ENCODE measurements at places on chromosomes 4 and X.

- DNase-seq = no peak
These were observed 20.4 kb upstream of the MAPK10 start for GRCh38 chr4:86380181-86380724.

GRCh38 chr4:115596265-115597001, 483.0 kb upstream of the NDST4 start:
- no peak for DNase-seq

DNA sequence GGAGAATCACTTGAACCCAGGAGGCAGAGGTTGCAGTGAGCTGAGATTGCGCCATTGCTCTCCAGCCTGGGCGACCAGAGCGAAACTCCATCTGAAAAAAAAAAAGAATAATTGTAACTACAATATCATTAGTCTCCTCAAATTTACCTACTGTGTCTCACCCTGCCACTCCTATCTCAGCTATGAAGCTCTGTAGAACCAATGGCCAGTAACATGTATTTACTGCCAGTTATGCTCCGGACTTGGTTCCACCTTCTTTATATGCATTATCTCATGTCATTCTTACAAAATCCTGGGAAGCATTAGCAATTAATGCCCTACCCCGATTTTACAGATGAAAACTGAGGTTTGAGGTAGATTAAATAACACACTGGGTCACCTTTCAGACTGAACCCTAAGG, 7.0 kb upstream of the FAT1 start:
- DNase-seq = no peak

DNA sequence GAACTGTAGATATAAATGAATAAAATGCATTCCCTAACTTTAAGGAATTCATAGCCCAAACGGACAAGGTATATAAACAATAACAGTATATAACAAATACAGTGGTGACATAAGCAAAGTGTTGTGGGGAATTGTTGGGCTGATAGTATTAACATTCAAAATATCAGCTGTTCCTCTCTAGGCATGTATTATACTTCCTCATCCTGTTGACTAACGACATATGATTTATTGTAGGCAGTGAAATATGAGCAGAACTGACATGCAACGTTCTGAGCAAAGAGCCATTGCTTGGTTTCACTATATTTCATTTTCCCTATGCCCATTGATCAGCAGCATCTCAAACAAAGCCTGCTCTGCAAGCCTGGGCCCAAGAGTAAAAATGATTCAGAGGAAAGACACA, 143.9 kb downstream of the PTCHD1 start:
- no peak for DNase-seq

- DNase-seq = no peak
These were observed 29.6 kb downstream of the MCUB start for GRCh38 chr4:109589605-109590004.

DNA sequence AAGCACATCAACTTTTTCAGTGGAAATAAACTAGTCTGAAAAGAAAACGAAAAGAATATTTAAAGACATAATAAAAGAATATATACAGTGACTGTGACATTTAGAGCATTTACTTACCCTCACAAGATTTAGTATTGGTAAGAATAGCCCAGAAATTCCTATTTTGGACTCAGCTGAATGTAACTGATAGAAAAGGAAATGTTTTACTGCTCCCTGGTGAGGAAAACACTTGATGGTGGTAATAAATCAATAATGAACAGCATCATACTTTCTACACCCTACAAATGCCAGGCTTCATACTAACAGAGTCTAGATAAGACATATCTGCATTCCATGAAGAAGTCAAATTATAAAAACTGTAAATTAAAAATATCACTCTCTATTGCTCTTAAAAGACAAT, 753.5 kb upstream of the PCDH10 start:
- no peak for DNase-seq

- no peak for DNase-seq
These were observed 1193.7 kb downstream of the RPA4 start for GRCh38 chrX:98077440-98077839.

GRCh38 chr4:155433636-155434360, 57.0 kb upstream of the MAP9 start:
- no peak for DNase-seq

DNA sequence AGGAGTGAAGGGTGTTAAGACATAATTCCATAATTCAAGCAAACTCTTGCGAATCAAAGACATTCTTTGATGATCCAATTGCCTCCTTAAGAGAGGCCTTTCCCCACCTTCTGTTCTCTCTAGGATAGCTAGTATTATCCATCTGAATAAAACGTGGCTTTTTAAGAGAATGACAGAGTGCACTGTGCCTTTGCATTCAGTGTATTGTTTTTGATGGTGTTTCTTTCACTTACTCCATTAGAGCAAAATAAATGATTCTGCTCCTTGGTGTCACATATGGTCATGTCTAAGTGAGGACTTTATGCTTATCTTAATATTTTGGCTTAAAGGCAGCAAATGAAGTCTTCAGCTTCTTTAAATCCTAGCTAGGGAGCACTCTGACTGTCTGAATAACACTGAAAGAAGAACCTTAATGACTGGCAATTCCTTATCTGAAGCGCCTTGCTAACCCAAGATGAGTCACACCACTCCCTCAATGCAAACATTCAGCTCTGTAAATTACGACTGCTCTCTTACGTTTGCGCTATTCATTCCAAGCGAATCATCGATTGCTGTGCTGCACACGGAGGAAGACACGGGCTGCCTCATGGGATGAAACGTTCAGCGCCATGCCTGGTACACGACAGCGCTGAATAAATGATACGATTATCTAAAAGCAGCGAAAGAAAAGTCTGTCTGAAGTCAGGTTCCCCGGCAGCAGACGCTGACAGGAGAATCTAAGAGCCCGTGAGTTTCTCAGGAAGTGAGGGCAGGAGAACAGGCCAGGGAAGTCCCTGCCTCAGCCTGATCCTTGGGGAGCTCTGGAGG, 35.1 kb upstream of the GEMIN8 start:
- no peak for DNase-seq

DNA sequence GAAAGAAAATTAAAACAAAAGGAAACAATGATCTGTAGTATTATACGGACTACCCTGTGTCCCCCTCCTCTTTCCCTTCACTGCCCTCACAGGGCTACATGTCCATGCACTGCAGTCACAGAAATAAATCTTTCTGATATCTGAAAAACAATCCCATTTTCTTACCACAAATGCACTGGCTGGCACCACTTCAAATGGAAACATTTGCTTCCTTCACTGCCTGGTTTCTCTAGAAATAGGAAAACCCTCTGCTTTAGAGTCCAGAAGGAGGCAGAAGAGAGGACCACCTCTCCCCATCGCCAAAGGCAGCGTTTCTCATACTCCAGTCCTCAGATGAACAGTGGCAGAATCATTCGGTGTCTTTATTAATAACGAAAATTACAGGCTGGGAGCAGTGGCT, 98.2 kb downstream of the GRIA3 start:
- no peak for DNase-seq

GRCh38 chrX:68822641-68823410, 6.0 kb upstream of the EFNB1 start:
- DNase-seq = no peak

DNA sequence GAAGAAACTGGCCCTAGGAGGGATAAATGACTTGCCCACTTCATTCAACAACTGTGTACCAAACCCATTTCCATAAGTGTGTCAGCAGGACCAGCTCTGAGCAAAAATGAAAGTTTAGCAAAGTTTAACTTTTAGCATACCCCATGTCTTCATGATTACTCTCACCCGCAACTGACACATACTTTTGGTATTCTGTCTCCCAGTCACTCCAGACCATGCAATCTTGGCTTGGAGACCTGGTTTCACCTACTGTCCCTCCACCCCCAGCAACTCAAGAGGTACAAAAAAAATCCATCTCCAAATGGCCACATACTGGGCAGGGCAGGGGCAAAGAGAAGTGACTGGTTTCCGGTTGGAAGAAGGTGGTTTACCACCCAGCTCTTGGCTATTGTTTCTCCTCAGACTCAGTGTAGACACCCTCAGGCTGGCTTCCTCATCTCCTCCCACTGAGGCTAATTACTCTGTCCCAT, 79.8 kb downstream of the RLIM start:
- no peak for DNase-seq

- DNase-seq = no peak
These were observed 15.9 kb downstream of the FGFRL1 start for GRCh38 chr4:1027219-1027914.

- DNase-seq = no peak
These were observed 13.0 kb upstream of the SLC10A4 start for GRCh38 chr4:48470137-48470536.

- DNase-seq = no peak
These were observed 117.8 kb downstream of the UCHL1 start for GRCh38 chr4:41374490-41374889.

- DNase-seq = no peak
These were observed 8.4 kb upstream of the NUP54 start for GRCh38 chr4:76156635-76157034.

DNA sequence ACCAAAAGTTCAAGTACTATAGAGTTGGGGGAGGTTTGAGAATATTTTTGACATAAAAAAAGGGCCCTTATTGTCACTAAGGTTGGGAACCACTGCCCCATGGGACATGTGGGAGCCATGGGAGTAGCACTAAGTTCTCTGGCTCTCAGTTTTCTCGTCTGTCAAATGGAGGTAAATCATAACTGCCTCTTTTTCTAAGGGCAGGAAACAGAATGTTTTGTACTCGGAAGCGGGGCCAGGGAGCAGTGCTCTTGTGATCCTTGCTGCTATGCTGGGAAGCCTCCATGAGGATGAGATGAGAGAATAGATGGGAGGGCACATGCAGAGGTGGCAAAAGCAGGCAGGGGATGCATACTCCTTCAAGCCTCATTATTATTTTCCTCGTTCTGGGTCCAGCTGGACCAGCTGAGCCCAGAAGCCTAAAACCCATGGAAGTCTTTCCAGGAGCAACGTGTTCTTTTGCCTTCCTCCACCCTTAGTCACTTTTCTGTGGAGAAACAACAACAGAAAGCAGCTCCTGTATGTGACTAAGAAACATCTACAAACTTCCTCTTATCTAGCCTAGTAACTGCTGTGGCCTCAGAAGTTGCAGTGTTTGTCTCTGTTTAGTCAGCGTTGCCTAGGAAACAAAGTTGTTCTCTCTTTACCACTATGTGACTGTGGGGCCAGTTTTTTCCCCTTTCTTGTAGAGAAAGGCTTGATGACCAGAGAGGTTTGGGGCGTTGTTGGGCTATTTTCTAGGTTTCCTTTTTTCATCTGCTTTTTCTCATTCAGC, 64.8 kb downstream of the TSC22D3 start:
- no peak for DNase-seq

DNA sequence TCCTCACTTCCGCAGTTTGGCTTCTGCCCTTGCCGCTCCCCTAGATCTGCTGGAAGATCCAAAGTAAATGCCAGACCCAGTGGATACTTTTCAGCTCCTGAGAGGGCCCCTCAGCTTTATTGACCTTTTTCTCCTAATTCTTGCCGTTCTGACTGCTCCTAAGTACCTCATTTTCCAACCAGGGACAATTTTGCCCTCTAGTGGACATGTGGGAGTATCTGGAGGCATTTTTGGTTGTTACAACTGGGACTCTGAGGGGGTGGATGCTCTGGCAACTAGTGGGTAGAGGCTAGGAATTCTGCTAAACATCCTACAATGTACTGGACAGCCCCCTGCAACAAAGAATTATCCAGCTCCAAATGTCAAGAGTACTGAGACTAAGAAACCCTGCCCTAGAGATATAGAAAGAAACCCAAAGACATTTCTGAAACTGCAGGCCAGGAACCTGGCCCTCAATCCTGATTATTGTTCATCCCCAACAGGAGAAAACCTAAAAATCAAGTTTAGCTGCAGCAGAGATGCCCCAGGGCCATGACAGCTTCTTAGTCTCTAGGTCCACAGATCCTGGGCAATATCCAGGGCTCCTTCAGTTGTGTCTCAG, 3.4 kb downstream of the TEX13B start:
- no peak for DNase-seq

DNA sequence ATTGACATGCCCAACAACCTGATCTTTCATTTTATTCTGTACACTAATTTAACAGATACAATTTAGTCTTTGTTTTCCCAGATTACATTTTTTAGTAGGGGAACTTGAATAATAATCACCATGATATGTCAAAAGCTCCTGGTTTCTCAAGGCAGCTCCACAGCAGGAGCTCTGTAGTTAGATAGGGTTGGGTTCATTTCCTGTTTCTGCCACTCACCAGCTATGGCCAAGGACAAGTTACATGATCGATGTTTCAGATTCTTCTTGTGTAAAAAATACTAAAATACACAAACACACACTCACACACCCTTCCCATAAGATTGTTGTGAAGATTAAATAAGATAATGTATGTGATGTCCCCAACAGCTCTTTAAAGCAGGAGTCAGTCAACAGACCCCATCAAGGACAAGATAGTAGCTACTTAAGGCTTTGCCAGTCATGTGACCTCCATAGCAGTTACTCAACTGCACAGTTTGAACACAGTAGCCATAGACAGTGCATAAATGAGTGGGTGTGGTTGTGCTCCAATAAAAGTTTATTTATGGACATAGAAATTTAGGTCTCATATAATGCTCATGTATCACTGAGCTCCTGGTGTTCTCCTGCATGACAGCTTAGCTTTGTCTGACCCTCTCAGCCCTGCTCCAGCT, 18.4 kb downstream of the GUCY1A1 start:
- DNase-seq = no peak

DNA sequence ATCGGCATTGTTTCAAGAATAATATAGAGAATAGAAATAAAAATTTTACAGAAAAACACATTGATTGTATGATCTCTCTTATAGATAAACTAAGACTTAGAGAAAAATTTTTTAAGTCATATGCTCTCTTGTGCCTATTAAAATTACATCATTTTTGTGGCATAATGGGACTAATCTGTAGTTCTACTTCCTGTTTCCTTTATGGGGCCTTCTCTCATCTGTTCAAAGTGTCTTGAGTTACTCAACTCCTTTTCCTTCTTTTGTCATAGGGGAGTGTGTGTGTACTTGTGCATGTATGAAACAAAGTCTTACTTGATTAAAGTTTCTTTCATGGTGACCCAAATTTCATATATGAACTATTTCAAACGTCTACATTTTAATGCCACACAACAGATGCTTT, 1448.9 kb upstream of the TENM3 start:
- DNase-seq = no peak

DNA sequence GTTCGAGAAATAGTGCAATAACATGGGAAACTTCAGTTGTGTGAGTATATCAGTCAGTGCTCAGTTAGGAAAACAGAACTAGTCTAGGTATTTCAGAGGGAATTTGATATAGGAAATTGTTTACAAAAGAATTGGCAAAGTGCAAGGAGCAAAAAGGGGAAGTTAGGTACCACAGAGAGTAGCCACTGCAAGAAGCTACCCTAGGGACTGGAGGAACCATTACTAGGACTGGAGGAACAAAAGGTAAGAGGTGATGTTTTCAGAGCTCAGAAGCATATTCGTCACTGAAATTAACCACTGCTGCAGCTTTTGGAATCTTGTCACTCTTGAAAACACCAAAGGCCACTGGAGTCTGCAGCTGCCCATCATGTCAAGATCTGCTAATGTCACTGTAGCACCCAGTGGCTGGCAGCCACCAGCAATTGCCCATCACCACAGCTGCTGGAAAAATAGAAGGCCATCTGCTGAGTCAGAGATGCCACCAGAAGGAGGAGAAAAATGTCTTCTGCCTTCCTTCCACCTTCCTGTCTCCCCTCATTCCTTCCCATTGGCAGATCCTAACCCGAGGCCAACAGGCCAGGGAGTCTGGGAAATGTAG, 160.6 kb upstream of the RPS6KA3 start:
- no peak for DNase-seq

- DNase-seq = peak; percentile 46
These were observed 57.2 kb upstream of the BEX4 start for GRCh38 chrX:103157496-103158316.

GRCh38 chr4:26522478-26522877, 32.2 kb upstream of the CCKAR start:
- DNase-seq = no peak

Data from Panc1 (cell line).